ENCODE measurements at places on chromosomes 2 and 18.
A peak's percentile ranks its signal among the peaks of the same experiment; 100 is the strongest.

- no peak for DNase-seq
These were observed 11.3 kb downstream of the TANC1 start for GRCh38 chr2:158979772-158980171.

- DNase-seq = no peak
These were observed 269.2 kb downstream of the AGAP1 start for GRCh38 chr2:235762832-235763598.

DNA sequence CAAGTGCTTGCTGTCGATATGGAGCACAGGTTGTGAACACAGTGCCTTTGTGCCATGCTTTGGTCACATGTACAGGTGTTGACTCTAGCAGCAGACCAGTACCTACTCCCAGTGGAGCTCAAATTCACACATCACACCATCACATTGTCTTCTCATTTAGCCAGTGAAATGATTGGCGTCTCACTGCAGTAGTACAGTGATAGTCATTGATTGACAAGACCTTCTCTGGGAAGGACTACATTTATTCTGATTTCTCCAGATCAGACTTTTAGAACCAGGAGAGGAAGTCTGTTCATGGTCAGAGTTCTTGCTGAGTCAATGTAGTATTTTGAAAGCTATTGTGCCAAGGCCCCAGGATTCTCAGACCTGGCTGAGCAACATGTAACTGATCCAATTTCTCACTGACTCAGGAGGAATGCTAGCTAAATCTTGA is 75.2 kb downstream of the FMNL2 start:
- DNase-seq = no peak

DNA sequence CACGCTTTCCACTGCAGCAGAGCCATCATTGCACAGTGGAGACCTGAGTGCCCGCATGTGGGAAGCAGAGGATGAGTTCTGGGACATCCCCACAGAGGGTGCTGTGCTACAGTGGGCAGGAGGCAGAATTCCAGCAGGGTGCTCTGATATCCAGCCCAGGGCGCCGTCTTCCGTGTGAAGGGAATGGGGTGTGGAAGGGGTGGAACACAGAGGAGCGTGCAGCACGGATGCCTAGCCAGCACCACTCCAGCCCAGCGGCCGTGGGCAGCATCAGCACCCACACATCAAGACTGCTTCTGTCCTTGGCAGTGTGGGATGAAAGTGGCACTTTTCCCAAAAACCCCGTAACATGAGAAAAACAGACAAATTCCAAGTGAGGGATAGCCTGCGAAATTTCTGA is 134.3 kb downstream of the ZNF236 start:
- DNase-seq = no peak

DNA sequence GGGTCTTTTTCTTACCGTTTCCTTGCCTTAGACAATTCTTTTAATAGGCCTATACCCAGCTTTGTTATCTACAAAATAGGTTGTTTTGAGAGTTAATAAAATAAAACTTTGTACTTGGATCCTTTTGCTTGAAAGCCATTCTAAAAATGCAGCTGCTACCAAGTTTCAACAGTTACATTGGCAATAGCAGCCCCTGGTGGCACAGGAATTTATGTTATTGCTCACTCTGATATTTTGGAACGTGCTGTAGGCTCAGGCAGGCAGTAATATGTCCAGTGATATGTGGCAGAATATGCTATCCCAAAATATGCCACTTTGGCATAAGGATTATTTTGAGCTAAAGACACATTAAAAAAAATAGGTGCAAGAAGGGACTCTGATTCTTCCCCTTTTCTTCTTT is 6.7 kb upstream of the COMMD1 start:
- DNase-seq = no peak

GRCh38 chr2:11237122-11237521 is 81.9 kb downstream of the SLC66A3 start:
- DNase-seq = no peak

GRCh38 chr2:232290668-232291067 is 87.9 kb upstream of the ALPP start:
- no peak for DNase-seq

- DNase-seq = peak; percentile 49
These were observed at the start of the genes ATG4B and THAP4 for GRCh38 chr2:241637018-241637794. Gene ATG4B, plus strand, starts transcription at chr2:241637693. Its CDS starts 22 bp downstream, at chr2:241637715. Gene THAP4, minus strand, starts transcription at chr2:241637158. Its CDS starts 141 bp downstream, at chr2:241637017.

DNA sequence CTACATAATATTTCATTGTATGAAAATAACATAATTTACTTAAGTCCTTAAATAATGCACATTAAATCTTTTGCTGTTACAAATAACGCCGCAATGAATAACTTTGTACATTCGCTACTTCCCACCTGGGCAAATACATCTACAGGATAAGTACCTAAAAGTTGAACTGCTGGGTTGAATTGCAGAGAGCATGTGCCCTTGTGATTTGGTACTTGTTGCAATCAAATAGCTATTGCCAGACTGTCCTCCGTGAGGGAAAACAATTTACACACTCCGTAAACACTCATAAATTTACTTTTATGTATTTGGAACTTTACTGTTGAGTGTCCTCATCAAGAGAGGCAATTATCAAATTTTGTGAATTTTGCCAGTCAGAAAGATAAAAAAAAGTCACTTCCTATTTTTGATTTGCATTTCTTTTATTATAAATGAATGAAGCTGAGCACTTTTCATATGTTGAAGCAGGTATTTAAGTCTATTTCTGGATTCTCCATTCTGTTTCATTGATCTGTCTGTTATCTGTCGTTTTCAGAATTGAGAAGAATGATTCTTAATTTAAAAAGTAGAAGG is 140.8 kb upstream of the SERTAD2 start:
- no peak for DNase-seq

GRCh38 chr2:38233231-38233983 is 143.7 kb downstream of the ATL2 start:
- DNase-seq = no peak

DNA sequence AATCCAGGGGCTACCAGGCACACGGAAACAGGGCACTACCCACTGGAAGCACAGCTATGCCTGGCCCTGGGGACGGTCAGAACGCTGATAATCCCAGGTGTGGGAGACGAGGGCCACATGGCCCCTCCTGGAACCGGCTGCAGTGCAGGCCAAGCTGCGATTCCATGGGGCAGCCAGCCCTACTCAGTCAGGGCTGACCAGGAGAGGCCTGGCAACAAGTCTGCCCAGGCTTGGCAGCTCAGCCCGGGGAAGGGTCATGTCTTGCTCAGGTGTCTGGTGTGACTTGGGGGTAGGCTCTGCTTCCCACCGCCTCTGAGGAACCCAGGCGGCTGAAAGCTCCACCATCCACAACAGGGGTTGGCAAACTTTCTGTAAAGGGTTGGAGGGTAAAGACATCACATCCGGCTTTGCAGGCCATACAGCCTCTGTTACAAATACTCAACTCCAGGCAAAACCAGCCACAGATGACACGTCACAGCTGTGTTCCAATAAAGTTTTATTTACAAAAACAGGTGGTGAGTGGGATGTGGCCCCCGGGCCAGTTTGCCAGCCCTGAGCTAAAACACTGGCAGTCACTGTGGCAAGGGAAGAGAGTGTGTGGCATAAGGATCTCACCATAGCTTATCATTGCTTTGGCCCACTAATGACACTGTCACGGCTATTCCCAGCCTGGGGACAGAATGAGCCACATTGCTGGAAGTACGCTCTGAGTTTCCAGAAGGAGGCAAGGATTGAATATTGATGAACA is 85.2 kb downstream of the NDUFA10 start:
- no peak for DNase-seq

- no peak for DNase-seq
These were observed 470.9 kb downstream of the TGIF1 start for GRCh38 chr18:3920832-3921231.

- DNase-seq = peak; percentile 55
These were observed 12.0 kb upstream of the E2F6 start for GRCh38 chr2:11477994-11478393.

DNA sequence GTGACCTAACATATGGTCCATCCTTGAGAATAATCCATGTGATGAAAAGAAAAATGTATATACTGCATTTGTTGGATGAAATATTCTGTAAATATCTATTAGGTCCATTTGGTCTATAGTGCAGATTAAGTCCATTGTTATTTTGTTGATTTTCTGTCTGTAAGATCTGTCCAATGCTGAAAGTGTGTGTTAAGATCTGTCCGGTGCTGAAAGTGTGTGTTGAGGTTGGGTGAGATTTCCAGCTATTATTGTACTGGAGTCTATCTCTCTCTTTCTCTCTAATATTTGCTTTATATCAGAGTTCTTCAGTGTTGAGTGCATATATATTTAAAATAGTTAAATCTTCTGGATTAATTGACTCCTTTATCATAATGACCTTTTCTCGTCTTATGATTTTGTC is 828.8 kb upstream of the CRIM1 start:
- no peak for DNase-seq

DNA sequence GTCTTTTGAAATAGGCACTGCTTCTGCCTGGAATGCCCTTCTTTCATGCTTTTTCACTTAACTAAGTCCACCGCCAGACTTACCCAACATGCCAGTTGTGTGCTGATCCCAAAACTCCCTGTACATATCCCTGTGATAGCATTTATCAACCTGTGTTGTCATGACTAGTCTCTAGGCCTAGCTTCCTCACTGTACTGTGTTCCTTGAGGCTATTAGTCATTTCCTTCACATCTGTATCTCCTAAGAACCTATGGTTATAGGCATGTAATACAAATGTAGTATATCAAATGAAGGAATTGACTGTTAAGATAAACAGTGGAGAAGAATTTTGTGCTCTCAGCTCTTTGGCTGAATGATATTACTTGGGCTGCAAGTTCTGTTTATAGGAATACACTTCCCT is 184.3 kb downstream of the CYRIA start:
- DNase-seq = no peak

DNA sequence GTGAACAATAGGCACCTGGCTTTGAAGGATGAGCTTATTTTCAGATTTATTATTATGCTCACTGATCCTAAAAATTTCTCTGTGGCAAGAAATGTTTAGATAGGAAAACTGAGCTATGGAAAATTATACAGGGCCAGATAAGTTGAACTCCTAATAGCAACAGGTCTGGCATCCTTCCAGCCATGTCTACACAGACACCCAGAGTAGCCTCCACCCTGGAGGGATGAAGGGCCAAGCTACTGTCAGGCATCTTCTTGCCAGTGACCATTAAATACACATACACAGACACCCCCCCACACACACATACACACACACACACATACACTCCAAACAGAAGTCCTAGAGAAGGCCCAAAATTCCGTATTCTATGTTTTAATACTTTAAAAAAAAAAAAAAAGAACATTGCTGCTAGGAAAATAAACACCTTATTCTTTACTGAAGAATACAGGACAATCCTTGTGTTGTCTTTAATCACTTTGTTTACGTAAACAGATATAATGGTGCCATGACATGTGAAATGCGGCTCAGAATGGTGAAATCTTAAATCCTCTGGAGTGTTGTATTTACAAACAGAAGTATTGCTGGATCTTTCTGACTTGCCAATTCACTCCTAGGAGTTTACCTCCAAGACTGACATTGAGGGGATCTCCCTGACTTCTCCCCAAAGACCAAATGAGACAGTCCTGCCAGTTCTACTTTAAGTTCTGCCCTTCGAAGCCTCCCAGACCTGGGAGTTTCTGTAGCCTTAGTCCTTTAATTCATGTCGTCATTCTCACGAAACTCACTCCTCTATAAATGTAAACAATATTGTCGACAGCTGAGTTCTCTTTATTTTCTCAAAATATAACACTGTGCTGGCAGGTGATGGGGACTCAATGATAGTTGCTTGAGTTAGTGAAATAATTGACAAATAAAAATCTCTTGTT is 163.1 kb downstream of the ANTXR1 start:
- no peak for DNase-seq

DNA sequence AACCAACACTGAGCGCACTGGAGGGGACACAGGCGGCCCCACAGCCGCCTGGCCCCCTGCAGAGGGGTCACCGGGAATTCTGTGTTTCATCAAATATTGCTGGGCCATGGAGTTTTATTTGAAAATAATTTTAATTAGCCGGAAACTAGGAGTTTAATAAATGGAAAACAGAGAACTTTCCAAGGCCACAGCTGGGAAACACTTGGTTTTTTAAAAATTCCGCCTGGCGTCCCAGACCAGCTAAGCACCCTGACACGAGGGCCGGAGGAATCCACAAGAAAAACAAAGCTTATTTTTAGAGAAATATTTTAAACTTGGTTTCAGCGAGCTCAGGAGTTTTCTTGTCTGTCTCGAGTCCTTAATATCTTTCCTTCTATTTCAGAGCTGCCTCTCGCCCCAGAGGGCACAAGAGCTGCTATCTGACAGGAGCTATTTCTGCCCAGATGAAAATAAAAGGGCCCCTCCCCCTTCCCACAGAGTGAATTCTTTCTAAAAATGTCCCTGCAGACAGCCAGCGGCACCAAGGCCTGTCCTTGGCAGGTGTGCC is 8.2 kb downstream of the ZFP36L2 start:
- DNase-seq = no peak

GRCh38 chr2:134399096-134399495 is 145.2 kb downstream of the MGAT5 start:
- DNase-seq = no peak

GRCh38 chr2:68295516-68295915 is 24.2 kb downstream of the CNRIP1 start:
- no peak for DNase-seq

DNA sequence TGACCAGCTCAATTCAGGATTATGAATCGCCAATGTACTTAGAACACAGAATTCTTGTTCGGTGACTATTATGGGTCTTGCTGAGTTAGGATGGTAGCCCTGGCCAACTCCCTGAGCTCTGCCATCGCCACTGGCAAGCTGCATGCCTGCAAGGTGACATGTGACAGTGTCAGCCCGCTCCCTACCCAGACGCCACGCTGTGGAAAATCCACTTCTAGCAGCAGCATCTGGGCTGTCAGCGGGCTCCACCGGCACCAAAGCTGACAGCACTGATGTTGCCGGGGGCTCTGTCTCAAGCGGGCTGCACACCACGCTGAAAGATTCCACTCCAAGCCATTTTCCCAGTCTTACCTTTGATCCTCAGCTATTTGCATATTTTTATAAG is 100.7 kb downstream of the MYT1L start:
- DNase-seq = no peak

GRCh38 chr2:98892871-98893270 is 43.2 kb downstream of the CRACDL start:
- DNase-seq = no peak

DNA sequence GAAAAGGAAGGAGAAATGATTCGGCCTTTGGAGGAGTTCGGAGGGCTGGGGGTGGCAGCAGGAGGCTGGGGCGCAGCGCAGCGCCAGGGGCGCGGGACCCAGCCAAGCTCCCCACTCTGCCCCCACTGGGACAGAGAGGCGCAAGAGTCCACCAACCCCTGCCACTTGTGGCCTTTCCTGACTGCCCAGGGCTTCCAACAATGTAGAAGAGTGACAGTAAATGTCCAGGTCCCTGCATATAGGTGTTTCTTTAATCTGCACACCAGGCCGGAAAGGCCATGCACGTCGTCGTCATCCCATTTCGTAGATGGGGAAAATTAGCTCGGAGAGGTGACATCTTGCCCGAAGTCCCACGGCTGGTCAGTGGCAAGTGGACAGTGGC is 96.6 kb downstream of the INHBB start:
- DNase-seq = no peak

DNA sequence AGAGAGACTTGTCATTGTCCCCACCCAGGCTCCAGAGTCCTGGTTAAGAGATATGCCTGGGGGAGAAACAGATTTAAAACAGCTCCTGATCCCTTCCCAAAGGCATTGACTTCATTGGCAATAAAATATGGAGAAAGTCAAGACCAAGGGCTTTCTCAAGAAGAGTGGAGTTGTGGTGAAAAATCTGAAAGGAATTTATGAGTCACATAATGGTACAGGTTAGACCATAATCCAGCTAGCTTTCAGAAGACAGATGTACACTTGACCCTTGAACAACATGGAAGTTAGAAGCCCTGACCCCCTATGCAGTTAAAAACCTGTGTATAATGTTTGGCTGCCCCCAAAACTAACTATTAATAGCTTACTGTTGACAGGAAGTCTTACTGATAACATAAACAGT is 599.1 kb upstream of the SOX11 start:
- DNase-seq = no peak

All from NCI-H748 treated with DMSO at 0.1 percent for 48 hours (cell line).